Astrocyte of the spinal cord (primary cell): ENCODE measurements at places on chromosomes 1 and 21.

- peak; percentile 5 for DNase-seq
These were observed 107.3 kb upstream of the ST6GALNAC5 start for GRCh38 chr1:76759950-76760349.

GRCh38 chr1:240732390-240732789 is 120.4 kb upstream of the GREM2 start:
- DNase-seq: peak; percentile 68

- DNase-seq: no peak
These were observed 47.4 kb downstream of the ZNF281 start for GRCh38 chr1:200362421-200362820.

DNA sequence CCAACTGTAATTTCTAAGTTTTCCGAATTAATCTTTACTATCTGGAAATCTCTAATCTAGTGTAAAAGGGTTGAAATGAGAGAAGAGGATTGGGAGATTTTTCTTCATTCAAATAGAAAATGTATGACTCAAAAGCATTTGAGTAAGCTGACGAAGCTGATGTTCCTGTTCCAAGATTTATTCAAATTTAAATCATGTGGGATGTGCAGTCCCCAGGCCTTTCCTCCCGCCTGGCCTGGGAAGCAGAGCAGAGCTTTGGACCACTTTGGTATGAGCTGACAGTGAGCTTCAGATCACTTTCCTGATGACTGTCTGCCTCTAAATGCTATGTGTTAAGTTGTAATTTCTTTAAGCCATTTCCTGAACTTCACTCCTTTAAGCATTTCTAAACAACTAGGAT is 192.0 kb downstream of the DHRS3 start:
- DNase-seq: peak; percentile 52

GRCh38 chr1:54792686-54793282 is 8.3 kb downstream of the TTC22 start:
- DNase-seq: no peak

GRCh38 chr1:179202161-179202560 is 27.3 kb downstream of the ABL2 start:
- DNase-seq: no peak

GRCh38 chr1:169491845-169492281 is 6.1 kb upstream of the SLC19A2 start:
- no peak for DNase-seq

- no peak for DNase-seq
These were observed 88.1 kb upstream of the BCAR3 start for GRCh38 chr1:93769777-93770176.

DNA sequence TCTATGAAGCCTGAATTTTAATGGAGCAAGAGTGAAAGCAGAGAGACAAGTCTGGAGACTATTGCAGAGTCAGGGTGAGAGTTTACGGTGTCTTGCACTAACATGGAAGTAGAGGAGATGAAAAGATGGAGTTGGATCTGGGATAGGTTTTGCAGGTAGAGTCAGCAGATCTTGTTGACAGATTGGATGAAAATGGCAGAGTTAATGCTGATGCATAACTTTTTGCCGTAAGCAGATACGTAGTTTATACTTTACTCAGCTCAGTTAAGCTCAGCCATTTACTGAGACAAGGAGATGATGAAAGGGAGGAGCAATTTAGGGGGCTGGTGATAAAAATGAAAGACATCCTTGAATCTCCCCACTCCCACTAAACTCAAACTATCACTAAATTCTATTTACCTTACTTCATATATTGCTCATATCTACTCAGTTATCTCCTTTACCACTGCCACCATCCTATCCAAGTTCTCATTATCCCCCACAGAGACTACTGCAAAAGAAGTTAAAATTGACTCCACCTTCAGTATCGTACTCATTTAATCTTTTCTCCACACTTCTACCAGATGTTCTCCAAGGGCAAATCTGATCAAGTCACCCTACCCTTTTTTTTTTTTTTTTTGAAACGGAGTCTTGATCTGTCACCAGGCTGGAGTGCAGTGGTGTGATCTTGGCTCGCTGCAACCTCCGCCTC is 13.8 kb downstream of the C1orf185 start:
- DNase-seq: no peak
